ENCODE measurements at places on chromosomes 5 and 9.

- no peak for DNase-seq
Measured at GRCh38 chr5:36128795-36129194, 22.9 kb downstream of the LMBRD2 start.

DNA sequence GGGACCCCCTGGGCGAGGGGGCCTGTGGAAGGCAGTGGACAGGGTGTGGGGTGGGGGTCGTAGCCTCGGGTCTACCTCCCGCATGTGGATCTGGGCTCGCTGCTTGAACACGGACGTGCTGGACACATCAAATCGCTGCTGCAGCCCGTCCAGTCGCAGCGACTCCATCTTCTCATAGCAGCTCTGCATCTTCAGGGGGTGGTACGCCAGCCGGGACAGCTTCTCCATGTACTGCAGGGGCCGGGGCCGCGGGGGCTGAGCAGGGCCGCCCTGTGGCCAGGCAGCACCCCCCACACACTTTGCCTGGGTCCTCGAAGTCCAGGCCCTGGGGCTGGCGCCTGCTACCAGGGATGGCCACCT lies 57.6 kb downstream of the LRSAM1 start:
- DNase-seq: peak; percentile 62

- no peak for DNase-seq
Measured at GRCh38 chr5:52861368-52861767, 73.7 kb downstream of the ITGA1 start.

- no peak for DNase-seq
Measured at GRCh38 chr9:130526193-130526853, 53.1 kb upstream of the FUBP3 start.

GRCh38 chr9:93826209-93826608 lies 128.9 kb downstream of the BARX1 start:
- no peak for DNase-seq

GRCh38 chr5:126119887-126120442 lies 303.2 kb upstream of the GRAMD2B start:
- no peak for DNase-seq

DNA sequence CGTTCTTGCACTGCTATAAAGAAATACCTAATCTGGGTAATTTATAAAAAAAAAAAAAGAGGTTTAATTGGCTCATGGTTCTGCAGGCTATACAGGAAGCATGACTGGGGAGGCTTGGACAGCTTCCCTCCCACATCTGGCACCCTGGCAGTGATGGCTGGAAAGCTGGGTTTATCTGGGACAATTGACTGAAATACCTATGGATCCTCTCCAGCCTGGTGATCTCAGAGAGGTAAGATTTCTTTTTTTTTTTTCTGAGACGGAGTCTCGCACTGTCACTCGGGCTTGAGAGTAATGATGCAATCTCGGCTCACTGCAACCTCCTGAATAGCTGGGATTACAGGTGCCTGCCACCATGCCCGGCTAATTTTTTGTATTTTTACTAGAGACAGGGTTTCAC lies 22.7 kb upstream of the UGCG start:
- no peak for DNase-seq
